Urothelium cell line (cell line): ENCODE measurements at places on chromosomes 11 and 22.

DNA sequence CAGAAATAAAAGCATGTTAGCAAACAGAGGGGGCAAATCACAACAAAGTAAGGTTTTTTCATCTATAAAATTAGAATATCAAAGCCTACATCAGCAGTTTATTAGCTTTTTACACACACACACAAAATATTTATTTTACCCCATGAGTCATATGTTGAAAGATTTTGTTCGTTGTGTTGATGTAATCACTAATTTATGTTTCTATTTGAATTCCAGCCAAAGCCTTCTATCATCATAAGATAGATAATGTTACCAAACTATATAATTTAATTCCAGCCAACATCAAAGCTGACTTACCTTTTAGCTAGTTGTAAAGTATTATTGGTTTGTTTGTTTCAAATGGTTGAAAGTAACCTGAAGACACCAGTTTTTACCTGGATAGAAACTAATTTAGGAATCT lies 458.0 kb upstream of the ARHGAP42 start:
- no peak for DNase-seq

DNA sequence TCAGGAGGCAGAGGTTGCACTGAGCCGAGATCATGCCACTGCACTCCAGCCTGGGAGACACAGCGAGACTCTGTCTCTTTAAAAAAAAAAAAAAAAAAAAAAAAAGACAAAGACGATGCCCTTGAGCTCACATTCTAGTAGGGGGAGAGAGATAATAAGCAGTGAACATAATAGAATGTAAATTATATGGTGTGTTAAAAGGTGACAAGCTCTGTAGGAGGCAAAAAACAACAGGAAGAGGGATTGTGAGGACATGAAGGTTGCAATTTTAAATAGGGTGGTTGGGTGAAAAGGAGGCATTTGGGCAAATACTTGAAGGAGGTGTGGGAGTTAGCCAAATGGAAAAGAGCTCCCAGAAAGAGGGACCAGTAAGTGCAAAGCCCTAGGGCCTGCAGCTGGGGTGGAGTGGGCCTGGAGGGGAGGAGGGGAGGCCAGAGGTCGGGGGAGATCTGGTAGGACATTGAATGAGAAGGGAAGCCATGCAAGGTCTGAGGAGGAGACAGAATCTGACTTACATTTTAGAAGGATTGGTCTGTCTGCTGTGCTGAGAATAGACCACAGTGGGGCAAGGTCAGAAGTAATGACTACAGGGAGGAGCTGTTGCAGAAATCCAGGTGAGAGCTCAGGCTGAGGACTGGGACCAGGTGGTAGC lies 26.6 kb downstream of the P2RY2 start:
- DNase-seq, result no peak

- DNase-seq, result no peak
These were observed 17.3 kb upstream of the PPARA start for GRCh38 chr22:46132830-46133587.

- DNase-seq, result no peak
These were observed 37.1 kb downstream of the DENND5A start for GRCh38 chr11:9228091-9228490.

DNA sequence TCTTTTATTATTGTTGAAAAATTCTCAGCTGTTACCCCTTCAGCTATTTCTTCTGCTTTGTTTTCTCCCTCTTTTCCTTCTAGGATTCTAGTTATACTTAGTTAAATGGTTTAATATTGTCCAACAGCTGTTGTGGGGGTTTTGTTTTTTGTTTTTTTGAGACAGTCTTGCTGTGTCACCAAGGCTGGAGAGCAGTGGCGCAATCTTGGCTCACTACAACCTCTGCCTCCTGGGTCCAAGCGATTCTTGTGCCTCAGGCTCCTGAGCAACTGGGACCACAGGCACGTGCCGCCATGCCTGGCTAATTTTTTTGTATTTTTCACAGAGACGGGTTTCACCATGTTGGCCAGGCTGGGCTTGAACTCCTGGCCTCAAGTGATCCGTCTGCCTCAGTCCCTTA lies 12.7 kb downstream of the SDHAF2 start:
- DNase-seq, result no peak

DNA sequence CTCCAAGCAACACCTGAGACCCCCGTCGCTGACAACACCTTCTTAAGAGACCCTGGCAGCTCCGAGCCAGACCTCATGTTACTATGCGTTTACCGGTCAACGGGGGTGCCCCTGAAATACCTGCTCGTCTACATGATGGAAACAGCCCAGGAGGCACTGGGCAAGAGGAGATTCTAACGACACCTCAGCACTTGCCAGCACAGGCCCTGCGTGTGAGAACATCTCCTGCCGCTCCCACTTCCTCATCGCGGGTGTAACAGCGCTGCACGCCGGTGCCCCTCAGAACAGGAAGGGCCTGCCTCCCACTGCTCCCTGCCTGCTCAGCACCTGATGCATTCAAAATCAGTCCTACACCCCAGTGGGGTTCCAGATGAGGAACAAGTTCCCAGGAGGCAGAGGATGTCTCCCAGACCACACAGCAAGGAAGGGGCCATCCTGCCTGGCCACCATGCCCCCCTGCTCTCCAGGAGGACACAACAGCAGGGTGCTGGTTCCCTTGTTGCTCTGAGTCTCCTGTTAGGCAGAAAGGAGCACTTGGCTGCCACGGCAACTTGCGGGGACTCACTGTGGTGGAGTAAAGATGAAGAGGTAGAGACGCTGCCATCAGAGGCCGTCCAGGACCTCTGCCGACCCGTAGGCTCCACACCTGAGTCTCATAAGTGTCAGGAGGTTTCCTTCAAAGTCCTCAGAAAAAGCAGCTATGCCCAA lies 2.1 kb downstream of the TOLLIP start:
- no peak for DNase-seq

DNA sequence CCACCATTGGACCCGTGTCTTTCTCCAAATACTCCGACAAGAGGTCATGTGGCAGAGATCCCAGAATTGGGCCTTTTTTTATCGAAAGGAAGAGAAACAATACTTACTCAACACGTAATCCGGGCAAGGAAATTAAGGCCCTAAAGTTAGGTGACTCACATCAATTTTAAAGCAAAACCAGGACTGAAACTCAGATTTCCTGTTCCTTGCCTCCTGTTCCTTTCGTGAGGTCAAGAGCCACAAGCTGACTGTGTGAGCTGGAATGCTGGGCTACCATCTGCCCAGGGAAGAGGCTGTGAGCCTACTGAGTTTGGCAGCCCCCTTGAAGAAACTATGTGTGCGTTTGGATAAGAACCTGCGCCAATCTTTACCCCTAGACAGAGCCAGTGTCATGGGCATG lies 27.1 kb upstream of the MRGPRX2 start:
- peak; percentile 15 for DNase-seq

DNA sequence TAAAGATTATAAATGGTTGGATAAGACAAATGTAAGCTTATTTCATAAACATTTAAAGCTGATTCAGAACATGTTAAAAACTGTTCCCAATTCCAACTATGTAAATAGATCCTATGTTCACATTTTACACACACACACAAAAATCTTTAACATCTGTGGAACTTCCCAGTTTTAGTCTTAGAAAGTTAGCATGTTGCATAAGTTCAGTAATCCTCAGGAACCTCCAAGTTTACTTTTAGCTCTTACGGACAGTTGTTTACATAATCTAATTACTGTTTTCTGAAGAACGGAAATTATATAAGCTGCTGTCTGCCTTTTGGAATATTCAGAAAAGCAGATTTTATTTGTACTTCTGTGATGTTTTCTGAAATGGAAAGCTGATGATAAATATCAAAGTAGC lies 53.3 kb downstream of the PANX1 start:
- DNase-seq, result no peak

DNA sequence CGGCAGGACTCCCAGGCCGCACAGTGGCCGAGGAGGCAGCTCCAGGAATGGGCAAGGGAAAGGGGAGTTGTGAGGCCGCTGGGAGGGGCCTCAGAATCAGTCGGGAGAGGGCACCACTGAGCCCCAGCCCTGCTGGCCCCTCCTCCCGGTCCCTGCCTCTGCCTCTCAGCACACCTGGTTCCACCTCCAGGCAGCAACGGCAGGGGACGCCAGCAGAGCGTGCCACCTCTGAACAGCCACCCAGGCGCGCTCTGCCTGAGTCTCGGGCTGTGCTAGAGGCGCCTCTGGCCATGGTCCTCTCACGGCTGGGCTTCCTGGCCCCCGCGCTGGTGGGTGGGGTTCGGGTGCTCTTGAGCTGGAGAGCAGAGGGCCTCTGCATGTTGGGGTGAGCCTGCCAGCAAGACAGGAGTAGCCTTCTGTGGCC lies 33.0 kb downstream of the MOB2 start:
- DNase-seq, result no peak
